ENCODE measurements at places on chromosomes 6 and 20. TPM values are rescaled to one million over a fixed set of nuclear protein-coding genes. Genes with fewer than 3 reads are reported as not detected.

- no peak for DNase-seq
Observed at GRCh38 chr6:87151781-87152525, 3.4 kb upstream of the ZNF292 start.

GRCh38 chr6:39335780-39336545, 13.5 kb upstream of the KCNK16 start:
- no peak for DNase-seq

ANKEF1 gene
- 6.3 TPM for total RNA-seq

- DNase-seq, result no peak
Observed at GRCh38 chr20:17884307-17885003, 84.1 kb downstream of the SNX5 start.

DNA sequence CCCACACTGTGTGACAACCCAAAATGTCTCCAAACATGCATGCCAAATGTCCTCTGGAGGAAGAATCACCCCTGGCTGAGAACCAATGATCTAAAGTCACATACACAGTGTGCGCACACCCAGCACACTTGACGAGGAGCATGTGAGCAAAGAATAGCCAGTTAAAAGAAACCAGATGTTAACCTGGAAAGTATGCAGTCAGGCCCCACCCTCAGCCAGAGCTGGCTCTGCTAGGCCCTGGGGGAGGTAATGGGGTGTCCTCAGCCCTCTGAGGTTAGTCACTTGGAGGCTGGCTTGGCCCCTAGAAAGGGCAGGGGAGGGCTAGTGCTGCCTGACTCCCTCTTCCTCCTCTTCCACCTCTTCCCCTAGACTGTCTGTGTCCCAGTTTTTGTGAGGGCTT, 15.2 kb upstream of the GUCA1A start:
- no peak for DNase-seq

- DNase-seq, result no peak
Observed at GRCh38 chr6:142011775-142012174, 121.0 kb upstream of the GJE1 start.

- no peak for DNase-seq
Observed at GRCh38 chr6:47440719-47441118, 36.9 kb upstream of the CD2AP start.

GRCh38 chr6:77389402-77389801, 73.9 kb downstream of the HTR1B start:
- no peak for DNase-seq
